ENCODE measurements at places on chromosomes 4 and X. TPM values are rescaled to one million over a fixed set of nuclear protein-coding genes. Genes with fewer than 3 reads are reported as not detected.
A peak's percentile ranks its signal among the peaks of the same experiment; 100 is the strongest.

DNA sequence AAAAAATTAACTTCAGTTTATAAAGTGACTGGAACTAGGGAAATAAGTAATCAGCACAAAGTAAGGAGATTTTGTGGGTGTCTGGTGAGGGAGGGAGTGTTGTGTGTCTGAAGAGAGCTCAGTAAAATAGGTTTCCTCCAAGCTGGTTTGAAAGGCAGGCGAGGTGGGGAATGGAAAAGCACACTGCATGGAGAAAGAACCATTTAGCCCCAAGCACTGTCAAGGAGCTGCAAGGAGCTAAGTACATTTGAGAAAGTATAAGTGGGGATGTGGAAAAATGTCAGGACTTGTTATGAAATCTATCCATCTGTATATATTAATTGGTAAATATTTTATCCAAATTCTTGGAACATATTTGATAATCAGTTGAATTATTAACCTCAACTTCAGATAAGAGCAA is 956 bp downstream of the C4orf51 start:
- no peak for DNase-seq

- DNase-seq = no peak
These were observed 84.8 kb downstream of the PHEX start for GRCh38 chrX:22116605-22117546.

DNA sequence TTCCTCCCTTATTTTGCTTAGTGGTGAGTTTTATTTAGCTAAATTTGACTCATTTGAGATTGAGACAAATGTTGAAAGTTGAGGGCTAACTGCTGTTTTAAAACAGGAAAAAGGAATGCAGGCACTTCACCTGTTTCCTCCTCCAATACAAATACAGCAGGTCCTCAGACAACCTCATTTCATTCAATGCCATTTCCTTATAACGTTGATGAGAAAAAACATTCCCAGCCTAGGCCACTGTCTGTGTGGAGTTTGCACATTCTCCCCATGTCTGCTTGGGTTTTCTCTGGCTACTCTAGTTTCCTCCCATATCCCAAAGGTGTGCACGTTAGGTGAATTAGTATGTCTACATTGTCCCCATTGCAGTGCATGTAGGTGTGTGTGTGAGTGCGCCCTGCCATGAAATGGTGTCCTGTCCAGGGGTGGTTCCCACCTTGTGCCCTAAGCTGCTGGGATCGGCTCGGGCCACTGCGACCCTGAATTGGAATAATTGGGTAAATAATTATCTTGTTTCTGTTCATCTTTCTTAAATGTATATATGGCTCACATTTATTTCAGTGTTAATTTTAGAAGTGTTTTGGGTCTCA is 21.9 kb downstream of the SMAD1 start:
- DNase-seq = no peak

- no peak for DNase-seq
These were observed 11.0 kb upstream of the CXCL2 start for GRCh38 chr4:74109870-74110605.

- peak; percentile 73 for DNase-seq
These were observed at the start of gene GSPT2 for GRCh38 chrX:51743179-51743957. Gene GSPT2 (plus strand): TSS chrX:51743442. CDS start chrX:51743627, 185 bp downstream.

- no peak for DNase-seq
These were observed 61.8 kb downstream of the MAGED1 start for GRCh38 chrX:51955200-51955599.

DNA sequence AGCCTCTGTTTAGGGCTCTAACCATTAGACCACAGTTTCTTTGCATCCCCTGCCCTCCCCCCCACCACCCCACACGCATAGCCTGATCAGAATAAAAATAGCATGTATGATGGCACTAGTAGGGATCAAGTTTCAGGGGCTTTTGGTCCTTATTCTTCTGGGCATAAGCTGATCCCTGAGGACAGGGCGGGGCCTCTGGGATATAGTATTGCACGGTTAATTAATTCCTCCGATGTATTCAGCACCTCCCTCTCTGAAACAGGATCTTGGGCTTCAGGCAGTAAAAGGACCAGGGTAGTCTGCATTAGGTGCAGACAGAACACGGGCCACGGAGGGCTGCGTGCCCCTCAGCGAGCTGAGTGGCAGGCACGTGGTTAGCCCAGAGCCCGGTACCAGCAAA is 57.1 kb downstream of the ELF4 start:
- DNase-seq = no peak

GRCh38 chrX:40437348-40437747 is 143.4 kb upstream of the ATP6AP2 start:
- DNase-seq = no peak

- DNase-seq = no peak
These were observed 694.8 kb upstream of the INTU start for GRCh38 chr4:126937846-126938422.

GRCh38 chr4:173360587-173361221 is 10.1 kb upstream of the SAP30 start:
- no peak for DNase-seq

DNA sequence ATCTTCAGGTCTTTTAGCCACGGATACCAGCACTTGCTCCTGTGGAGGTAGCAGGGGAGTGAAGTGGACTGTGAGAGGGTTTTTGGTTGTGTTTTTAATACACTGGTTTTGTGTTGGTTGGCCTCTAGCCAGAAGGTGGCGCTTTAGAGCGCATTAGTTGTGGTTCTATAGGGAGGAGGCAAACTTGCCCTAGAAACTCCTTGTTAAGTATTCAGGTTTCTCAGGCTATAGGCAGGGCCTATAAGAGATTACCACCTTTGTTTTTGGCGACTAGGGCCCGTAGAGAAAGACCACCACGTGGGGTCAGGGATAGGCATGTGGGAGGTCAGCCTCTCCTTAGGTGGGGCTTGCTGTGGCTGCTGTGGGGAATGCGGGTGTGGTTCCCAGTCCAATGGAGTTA is 221.6 kb upstream of the SPANXN4 start:
- DNase-seq = no peak

DNA sequence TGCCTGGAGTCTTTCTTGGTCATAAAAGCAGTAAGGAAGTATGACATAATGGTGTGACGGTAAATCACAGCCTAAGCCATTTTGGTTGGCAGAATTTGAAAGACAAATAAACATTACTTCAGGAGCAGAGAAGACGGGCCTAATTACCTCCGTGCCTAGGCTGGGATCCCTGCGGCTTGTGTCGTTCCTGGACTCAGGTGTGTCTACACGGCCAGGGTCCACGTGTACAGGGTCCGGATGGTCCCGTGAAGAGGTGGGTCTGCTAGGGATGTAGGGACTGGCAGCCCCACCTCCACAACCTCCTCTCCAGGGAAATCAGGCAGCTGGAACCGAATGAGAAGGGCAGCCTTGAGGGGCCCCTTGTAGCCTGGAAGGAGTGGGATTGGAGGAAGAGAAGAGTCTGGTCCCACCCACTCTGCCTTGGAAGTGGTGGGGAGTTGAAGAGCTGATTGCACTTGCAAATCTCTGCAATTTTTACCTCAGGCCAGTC is 55.4 kb upstream of the PLAC1 start:
- DNase-seq = no peak

DNA sequence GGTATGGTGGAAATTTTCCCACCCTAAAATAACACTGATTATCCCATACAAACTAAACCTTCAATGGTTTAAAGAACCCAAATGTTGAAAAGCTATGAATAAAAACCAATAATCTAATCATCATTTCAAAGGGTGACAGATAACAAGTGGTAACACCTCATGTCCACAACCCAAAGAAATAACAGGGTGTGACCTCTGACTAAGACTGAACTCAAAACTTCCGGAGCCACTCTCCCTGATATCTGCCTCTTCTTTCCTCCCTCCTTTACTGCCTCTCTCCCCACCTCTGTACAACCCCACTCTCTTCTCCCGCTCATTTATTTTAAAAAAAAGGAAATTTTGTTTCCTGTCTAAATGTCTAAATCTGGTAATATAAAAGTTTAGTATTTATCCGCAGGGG is 11.5 kb downstream of the FBXW7 start:
- DNase-seq = no peak

The MAGEA6 gene
- total RNA-seq = not detected

The RASGEF1B gene
- 15.4 TPM for total RNA-seq

The EMCN gene
- total RNA-seq = 4.5 TPM

The ENPP6 gene
- 0.35 TPM for total RNA-seq

The IL2 gene
- total RNA-seq = not detected

The CSAG1 gene
- total RNA-seq = not detected

Data from mucosa of descending colon (tissue), 3 donors.